Frontal cortex (tissue), 4 donors: ENCODE measurements at places on chromosomes 12 and 14. TPM values are rescaled to one million over a fixed set of nuclear protein-coding genes. Genes with fewer than 3 reads are reported as not detected.

NPAS3 gene
- 22.0 TPM for total RNA-seq

- no peak for DNase-seq
These were observed 127.1 kb downstream of the NELL2 start for GRCh38 chr12:44748950-44749468.

GRCh38 chr14:43901911-43902673 lies 605.0 kb downstream of the FSCB start:
- no peak for DNase-seq

DNA sequence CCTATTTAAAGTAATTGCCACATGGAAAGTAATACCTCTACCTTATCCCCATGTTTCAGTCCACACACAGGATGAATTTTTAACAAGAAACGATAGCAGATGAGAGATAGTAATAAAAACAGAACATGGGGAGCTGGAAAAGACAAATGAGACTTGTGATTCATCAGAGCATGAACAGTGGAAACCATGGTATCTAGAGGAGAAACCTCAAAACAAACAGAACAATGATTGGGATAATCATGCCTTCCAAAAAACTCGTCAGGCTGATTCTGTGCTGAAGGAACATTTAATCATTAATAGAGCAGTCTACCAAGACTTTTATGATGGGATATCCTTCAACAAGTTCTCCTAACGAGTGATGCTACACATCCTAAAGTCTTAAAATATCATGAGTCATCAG lies 1390.7 kb downstream of the FSCB start:
- DNase-seq, result no peak

- no peak for DNase-seq
These were observed 699 bp downstream of the MGAT2 start for GRCh38 chr14:49621114-49621881.
